ENCODE measurements at places on chromosomes 6 and 20.

DNA sequence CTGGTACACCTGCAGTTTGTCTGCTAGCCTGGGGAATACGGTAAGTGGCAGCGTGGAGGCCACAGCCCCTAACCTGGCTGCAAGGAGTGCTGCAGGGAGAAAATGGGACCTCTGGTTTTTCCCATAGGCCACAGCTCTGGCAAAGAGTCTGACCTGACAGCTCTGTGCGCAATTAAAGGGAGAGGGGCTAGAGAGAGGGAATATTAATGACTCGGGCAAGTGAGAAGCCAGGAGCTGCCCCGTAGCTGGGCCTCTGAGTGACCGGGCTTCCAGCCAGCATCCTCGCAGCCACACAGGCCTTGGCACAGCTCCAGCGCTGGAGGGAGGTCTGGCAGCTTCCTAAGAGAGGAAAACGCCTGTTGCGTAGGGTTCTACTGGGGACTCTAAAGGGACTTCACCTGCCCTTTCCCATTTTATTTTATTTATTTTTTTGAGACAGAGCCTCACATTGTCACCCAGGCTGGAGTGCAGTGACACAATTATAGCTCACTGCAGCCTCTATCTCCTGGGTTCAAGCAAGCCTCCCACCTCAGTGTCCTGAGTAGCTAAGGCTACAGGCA, 18.2 kb upstream of the OCSTAMP start:
- peak; percentile 60 for DNase-seq

- DNase-seq = no peak
These were observed 6.1 kb upstream of the SFT2D1 start for GRCh38 chr6:166348305-166348949.

GRCh38 chr6:132131758-132132157, 180.6 kb upstream of the CCN2 start:
- peak; percentile 98 for DNase-seq

DNA sequence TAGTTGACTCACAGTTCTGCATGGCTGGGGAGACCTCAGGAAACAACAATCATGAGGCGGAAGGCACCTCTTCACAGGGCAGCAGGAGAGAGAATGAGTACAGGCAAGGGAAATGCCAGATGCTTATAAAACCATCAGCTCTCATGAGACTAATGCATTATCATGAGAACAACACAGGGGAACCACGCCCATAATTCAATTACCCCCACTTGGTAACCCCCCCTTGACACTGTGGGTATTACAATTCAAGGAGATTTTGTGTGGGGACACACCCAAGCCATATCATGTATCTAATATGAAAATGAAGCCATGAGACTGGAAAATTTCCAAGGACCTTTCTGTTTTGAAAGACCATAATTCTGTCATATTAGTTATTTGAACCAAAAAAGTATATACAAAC, 342.4 kb upstream of the PLCB4 start:
- DNase-seq = no peak

DNA sequence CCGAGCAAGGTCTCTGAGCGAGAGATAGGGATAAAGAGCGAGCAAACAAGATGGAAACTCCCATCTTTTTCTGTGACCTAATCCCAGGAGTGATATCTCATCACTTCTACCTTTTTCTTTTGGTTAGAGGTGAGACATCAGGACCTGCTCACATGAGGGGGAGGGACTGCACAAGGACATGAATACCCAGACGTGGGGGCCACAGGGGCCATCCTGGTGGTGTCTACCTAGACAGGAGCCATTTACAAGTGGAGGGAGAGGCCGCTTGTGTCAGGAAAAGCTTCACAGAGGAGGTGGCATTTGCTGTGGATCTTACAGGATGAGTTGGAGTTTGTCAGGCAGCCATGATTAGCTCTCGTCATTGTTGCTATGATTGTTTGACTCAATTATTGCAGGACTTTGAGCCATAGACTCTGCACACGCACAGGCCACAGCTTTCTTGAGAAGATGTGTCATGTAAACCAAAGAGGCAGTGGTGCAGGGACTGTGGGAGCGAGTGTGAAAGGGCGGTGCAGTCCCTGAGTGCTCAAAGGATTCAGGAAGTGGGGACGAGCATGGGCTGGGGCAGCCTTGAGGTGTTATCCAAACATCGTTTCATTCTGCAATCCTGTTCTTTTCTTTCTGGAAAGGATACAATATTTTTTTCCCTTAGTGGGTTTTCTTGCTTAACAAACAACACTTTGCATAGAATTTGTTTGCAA, 7.7 kb downstream of the NPEPL1 start:
- no peak for DNase-seq

GRCh38 chr20:7858734-7859250, 81.5 kb downstream of the HAO1 start:
- DNase-seq = peak; percentile 22

- no peak for DNase-seq
These were observed 227.0 kb downstream of the PHACTR1 start for GRCh38 chr6:12943549-12943948.

GRCh38 chr20:5065879-5066383, 53.8 kb downstream of the PCNA start:
- DNase-seq = peak; percentile 94

DNA sequence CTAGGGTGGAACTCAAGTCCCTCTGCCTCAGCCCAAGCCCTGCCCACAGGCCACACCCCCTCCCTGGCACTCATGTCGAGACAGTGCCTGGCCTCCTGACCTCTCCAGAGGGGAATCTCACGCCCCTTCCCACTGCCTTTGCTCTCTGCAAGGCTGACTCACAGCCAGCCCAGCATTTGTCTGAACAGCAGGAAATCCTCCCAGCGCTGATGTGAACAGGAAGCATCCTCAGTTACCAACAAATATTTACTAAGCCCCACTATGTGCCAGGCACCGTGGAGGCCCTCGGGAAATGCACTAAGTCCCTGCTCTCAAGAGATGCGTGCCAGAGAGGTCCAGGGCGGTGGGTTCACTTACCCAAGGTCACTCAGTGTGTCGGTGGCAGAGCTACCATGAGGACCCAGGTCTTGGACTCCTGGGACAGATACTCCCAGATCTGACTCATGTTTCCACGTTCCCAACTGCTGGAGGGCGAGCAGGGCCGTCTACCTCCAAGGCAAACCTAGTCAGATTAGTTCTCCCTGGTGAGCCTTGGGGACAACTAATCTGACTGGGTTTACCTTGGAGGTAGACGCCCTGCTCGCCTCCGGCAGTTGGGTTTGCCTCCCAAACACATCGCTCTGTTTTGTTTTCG, 7.8 kb downstream of the ADA start:
- peak; percentile 92 for DNase-seq

GRCh38 chr20:41185013-41185757, 47.8 kb downstream of the PLCG1 start:
- DNase-seq = no peak

GRCh38 chr6:30378290-30378937, 33.5 kb downstream of the RPP21 start:
- peak; percentile 16 for DNase-seq

DNA sequence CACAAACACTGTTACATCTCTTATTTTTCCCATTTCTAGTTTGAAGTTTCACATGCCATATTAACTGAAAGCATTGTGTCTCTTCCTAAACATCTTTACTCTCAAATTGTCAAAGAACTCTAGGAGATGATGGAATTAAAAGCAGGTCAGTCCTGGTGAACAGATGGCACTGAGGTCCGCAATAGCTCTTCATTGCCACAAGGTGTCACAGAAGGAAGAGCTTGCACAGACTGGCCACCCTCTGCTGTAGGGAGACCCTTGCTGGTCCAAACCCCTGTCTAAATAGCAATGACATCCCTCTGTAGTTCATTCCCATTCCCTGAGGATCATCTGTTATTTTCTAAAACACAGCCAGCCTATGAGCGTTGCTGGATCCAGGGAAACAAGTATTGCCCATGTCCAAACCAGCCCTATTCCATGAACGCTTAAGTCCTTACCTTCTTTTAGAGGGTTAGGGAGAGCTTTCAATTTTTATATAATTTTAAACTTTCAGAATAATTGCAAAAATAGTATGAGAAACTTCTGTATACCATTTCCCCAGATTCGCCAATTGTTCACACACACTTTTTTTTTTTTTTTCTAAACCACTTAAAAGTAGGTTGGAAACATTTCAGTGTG, 10.1 kb upstream of the HDAC2 start:
- peak; percentile 35 for DNase-seq

DNA sequence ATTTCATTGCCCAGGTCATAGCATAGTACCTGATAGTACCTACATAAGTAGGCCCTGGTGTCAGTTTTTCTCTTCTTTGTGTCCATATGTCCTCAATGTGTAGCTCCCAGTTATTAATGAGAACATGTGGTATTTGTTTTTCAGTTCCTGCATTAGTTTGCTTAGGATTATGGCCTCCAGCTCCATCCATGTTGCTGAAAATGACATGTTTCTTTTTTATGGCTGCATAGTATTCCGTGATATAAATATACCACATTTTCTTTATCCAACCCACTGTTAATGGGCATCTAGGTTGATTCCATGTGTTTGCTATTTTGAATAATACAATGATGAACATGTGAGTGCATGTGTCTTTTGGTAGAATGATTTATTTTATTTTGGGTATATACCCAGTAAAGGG, 641.6 kb downstream of the RFPL4B start:
- DNase-seq = no peak

GRCh38 chr20:51469046-51469445, 73.5 kb downstream of the NFATC2 start:
- DNase-seq = no peak

DNA sequence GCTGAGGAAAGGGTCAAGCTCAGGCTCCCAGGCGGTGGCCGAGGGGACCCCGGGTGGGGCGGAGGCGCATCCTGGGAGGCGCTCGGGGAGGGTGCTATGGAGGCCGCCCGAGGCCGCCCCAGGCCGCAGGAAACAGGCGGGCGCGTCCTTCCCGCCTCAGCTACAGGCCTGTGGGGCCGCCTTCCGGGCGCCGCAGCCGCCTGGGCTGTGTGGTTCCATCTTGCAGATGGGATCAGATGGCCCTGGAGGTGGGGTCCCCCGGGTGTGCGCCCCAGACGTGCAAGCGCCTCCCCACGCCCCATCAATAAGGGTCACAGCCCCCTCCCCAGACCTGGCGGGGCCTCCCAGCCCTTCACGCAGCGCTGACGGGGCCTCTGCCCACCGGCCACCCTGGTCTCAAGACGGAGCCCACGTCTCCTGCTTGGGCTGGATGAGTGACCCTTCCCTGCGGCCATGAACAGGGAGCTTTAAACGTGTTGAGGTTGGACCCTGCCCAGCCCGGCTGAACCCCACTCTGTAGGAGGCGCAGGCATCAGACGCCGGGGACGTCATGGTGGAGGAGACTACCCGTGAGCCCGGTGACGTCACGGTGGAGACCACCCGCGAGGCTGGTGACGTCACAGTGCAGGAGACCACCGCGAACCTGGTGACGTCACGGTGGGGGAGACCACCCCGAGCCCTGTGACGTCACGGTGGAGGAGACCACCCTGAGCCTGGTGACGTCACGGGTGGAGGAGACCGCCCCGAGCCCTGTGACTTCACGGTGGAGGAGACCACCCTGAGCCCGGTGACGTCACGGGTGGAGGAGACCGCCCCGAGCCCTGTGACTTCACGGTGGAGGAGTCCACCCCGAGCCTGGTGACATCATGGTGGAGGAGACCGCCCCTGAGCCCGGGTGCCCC, 267.0 kb downstream of the DLL1 start:
- no peak for DNase-seq

GRCh38 chr20:17875981-17876385, 92.6 kb downstream of the SNX5 start:
- DNase-seq = no peak

DNA sequence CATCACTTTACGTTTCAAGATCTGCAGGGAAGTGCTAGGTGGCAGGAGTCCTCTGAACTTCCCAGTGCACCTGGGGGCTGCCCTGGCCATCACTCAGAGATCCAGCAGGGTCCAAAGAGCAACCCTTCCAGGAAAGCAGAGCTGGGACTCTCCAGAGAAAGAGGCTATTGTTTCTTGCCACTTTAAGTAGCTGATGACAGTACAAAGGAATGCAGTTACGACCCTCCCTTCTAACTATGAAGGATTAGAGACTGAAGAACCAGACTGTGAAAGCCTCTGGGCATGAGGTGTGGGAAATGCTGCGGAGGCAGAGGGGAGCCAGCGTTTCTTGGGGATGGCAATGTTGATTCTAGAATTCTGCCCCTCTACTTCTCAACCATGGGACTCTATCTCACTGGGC, 189.1 kb upstream of the SUPT3H start:
- DNase-seq = peak; percentile 66

DNA sequence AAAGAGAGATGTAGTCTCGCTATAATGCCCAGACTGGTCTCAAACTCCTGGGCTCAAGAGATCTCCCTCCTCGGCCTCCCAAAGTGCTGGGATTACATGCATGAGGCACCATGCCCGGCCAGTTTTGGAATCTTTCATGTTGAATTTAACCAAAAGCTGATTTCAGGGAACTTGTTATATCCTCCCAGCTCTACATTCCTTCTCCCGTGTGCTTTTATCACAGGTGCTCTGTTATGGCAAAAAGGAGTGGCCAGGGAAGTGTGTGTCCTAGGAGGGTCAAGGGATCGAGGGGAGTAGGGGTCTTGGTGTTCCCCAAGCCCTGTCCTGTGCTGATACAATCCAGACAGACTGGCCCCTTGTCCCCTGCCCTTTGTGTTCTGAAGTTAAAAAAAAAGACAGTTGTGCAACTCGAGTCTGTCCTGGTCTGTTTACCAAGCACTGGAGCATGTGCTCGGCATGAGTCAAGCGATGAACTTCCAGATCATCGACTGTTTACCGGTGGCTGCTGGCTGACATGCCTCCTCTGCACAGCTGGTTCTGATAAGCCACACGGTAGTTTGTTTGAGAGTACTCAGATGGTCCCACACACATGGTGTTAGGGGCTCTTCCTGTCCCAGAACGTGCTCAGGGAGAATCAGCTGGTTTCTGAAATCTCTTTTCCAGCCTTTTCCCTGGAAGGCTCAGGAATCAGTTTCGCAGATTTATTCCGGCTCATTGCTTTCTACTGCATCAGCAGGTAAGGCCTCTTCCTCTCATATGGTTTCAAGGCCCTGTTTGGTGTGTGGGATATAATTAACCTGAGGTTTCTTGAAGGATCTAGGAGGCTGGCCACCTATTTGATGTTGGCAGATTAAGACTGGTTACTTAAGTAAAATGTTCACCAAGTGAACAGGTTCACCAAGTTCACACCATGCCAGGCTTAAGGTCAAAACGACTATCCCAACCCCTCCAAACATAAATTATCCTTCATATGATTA, 52.6 kb upstream of the NAA20 start:
- DNase-seq = peak; percentile 76

DNA sequence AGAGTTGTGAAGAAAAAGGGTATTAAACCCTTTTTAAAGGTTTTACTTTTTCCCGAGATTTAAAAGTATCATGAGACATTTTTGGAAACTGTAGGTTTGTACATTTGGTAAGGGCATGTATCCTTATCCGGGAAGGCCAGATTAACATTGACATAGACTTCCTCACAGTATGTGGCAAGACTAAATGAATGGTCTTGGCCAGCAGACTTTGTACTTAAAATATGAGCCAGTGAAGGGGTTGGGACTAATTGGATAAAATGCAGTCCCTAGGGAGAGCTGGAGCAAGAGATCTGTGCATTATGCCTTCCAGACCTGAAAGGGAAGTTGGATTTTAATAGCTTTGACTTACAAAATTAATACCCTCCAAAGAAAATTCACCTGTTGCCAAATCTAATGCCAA, 60.4 kb upstream of the CCN2 start:
- no peak for DNase-seq

GRCh38 chr6:108174371-108175175, 8.8 kb downstream of the NR2E1 start:
- peak; percentile 36 for DNase-seq

All from astrocyte of the spinal cord (primary cell).